Effector CD4-positive, alpha-beta T cell (primary cell): ENCODE measurements at places on chromosomes 4 and X.

- no peak for DNase-seq
Observed at GRCh38 chr4:5043579-5043978, 7.7 kb upstream of the STK32B start.

DNA sequence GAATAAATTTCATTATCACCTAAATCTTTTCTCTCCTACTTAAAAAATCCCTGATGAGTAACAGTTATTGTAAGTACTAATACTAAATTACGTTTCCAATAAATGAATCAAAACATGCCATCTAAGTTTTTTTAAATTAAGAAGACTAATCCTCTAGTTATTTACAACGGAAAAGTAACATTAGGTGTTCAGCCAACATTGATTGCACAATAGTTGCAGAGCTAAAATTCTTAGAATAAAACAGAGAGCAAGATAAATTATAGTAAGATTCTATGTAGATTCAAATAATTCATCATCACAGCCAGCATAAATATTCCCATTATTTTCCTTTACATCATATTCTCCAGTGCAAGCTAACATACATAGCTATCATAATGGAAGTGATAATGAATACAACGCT, 139.2 kb downstream of the HDX start:
- DNase-seq: no peak

DNA sequence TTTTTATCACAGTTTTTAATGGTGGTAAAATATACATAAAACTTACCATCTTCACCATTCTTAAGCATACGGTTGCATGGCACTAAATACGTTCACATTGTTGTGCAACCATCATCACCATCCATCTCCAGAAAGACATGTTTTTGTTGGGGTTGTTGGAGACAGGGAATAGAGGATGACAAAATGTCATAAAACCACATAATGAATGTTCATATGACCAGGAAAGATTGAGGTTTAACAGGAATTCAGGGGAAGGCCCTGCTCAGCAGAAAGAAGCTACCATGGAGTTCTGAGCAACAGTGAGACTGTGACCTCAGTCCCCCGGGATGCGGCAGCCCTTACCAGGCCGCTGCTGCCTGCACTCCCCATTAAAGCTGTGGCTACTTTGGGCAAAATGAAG, 63.9 kb upstream of the TRIM2 start:
- no peak for DNase-seq

GRCh38 chr4:1871471-1872021, 353 bp downstream of the NSD2 start:
- DNase-seq: no peak

DNA sequence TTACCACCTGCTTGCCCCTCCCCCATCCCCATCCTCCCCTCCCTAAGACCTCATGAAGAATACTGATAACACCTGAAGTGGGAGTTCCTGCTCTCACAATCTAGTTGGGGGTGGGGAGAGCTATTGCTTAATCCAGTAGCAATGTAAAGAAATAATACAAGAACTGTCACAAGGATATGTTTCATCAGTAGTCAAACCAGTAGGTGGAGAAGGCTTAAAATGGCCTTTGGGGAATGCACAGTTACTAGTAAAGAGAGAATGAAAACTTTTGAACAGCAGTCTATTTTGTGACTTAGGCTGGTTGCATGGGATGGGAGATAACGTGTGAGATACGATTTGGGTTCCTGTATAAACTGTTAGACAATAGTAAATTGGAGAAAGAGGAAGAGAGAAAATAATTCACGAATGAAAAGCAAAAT, 6.0 kb downstream of the GALNT7 start:
- no peak for DNase-seq

DNA sequence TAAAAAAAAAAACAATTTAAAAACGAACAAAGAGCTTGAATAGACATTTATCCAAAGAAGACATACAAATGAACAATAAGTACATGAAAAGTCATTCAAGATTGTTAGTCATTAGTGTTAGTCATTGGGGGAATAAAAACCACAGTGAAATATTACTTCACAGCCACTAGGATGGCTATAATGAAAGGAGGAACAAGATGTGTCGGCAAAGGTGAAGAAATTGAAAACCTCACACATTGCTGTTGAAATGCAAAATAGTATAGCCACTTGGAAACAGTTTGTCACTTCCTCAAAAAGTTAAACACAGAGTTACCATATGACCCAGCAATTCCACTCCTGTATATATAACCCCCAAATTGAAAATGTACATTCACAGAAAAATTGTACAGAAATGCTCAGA, 45.2 kb upstream of the SLC39A8 start:
- no peak for DNase-seq

GRCh38 chr4:156195914-156196313, 242.2 kb upstream of the CTSO start:
- no peak for DNase-seq

DNA sequence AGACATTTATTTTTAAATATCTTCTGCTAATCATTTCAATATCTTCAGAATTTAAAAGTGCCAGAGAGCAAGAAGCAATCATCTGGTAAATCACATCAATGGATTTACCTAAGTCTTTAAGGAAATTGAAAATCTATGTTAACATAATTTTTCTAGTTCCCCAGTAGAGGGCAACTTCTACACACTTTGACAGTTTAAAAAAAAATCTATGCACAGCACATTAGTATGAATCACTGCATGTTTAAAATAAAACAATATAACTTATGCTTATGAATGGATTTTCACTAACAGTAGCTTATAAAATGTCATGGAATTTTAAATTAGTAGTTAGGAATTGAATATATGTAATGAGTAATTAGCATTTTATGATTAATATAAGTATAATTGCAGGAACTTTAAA, 126.5 kb downstream of the REELD1 start:
- no peak for DNase-seq

DNA sequence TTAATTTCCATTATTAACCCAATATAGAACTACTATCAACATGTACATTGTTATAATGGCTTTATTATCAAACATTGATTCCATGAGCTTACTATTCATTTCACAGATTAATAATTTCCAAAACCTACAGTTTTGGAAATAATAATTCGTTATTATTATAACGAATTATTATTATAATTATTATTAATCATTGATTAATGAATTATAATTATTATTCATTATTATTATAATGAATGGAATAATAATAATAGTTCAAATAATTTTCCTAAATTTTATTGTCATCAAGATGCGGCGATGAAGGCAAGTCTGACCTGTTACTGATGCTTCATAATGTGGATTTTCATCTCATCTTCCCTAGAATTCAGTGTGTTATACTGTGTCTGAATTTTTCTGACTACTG, 22.0 kb downstream of the CTSO start:
- no peak for DNase-seq

DNA sequence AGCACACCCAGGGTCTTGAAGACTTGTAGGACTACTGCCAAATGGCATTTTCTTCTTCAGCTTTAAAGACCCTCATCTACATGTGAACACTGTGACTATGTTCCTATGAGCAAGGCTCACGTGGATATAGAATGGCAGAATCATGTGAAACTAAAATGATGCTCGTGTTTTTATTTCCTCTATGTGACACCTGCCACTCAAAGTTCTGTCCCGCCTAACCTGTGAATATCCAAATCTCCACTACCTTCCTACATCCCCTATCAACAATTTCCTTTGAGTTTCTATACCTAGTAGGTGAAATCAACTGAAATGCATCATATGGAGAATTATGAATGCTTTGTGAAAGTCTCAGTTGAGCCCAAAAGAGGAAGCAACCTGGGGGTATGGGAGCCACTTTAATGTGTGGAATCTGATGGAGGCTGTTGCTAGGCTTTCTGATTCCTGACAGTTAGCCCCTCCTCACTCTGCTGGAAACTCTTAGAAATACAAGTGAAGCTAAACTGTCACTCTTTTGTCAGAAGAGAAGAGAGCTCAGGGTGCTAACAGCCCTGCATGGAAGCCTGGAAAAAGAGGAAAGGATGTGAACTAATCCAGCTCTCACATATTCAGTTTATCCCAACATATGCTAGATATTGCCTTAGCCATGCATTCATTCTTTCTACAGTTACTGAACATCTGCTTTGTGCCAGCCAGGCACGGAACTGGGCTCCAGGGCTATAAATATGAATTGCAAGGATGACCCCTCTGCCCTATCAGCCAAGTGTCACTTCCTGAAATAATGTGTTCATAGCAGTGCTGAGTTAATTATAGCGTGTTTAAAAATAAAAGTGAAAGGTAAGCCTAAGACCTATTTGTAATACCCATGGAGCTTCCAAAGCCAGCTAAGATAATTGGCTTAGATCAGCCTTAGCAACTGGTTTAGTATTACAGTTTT, 11.0 kb downstream of the LHFPL1 start:
- DNase-seq: no peak

DNA sequence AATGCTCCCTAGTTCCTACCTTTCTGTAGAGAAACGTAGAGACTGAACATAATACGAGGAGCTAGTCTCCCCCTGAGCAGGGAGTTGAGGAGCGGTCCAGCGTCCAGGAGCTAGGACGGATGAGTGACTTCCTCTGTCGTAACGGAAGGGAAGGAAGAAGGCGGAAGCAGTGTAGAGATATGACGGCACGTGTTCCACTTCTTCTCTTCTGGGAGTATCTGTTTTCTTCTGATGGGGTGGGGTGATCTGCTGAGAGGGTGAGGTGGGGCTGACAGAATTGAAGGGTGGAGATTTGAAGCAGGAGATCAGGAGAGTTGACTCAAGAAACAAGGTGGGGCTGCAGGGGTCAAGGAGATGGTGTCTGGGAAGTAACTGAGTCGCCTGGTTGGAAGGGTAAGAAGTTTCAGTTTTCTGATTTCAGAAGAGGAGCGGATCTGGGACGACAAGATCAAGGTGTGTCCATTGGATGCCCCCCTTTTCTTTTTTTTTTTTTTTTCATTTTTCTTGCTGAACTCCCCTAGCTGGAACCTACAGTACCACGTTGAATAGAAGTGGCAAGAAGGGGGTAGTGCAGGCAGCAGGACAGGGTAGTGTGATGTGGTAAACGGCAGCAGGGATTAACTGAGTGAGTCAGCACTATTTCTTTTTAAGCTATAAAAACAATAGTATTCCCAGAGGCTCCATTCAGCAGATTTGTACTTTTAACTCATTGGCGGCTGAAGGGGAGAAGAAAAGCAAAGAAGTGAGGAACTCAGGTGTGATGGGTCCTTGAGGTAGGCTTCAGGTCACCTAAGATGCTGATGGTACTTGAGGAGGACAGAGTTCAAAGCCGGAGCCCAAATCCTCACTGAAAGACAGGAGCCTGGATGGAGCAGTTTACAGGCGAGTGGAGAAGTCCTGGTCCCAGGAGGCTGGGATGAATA, 50.8 kb upstream of the SETD7 start:
- DNase-seq: no peak

- DNase-seq: no peak
Observed at GRCh38 chrX:44735498-44735897, 108.3 kb upstream of the DUSP21 start.

DNA sequence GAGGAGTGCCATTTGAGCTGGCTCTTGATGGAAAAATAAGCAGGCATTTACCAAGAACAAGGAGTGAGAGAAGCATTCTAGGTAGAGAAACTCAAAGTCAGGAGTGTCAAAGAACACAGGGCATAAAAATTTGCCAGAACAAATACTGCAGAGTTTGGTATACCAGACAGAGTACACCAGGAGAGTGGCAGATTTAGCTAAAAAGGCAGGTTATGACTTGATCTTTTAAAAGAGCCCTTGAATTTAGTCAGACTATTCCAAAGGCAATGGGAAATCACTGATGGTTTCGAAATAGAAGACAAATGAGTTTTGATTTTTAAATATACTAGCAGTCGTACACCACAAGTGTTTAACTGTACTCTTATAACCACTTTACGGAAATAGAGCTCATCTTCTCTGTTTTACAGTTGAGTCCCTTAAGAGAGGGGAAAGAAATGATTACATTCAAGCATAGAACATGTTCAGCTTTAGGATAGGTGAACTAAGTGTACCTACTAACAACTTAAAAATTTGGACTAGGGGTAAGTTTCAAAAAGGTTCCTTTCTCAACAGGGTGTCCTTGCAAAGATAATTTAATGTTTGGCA, 10.2 kb downstream of the UBE2D3 start:
- no peak for DNase-seq

GRCh38 chr4:73750730-73751129, 10.4 kb downstream of the CXCL8 start:
- DNase-seq: no peak

DNA sequence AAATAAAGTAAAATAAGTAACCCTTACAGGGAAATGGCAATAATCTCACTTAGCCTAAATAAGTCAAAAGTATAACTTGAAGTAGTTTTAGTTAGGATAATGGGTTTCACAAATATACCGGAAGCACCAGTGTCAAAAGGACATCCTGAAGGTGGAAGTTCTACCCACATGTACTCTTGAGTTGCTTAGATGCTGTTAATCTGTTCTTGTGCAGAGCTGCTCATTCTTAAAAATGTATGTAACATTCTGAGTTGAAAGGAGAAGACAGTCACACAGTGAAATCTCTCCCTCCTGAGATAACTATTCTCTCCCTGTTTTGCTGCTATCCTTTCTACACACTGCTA, 11.2 kb upstream of the CCNG2 start:
- no peak for DNase-seq

GRCh38 chr4:124943938-124944337, 231.4 kb upstream of the ANKRD50 start:
- DNase-seq: no peak

GRCh38 chr4:41282366-41282765, 25.6 kb downstream of the UCHL1 start:
- no peak for DNase-seq

- DNase-seq: no peak
Observed at GRCh38 chrX:115940348-115940747, 230.2 kb upstream of the AGTR2 start.

GRCh38 chrX:2628751-2629315, 62.3 kb upstream of the CD99 start:
- DNase-seq: no peak

DNA sequence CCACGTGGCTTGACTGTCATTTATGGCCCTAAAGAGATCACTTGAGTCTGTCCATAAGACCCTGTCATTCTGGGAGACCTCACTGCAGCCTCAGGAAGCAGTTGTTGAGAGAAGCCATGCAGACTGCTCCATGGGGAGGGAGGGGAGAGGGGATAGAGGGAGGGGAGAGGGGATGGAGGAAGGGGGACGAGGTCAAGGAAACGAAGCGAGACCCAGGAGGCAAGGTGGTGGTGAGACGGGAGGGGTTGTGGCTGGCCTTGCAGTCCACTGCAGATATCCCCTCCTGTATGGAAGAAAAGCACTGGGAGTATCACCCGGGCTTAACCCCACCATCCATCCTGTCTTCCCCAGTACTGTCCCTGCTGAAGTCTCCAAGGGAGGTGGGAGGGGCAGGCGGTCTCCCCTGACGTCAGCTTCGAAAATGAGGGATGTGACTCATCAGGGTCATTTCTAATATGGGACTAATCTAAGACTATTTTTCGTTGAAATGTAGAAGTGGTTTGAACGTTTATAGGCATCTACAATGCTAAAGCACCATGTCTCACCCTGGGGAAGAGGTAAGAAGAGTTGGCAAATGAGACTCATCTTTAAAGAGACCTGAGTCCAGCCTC, 5.6 kb downstream of the TMEM255A start:
- no peak for DNase-seq

DNA sequence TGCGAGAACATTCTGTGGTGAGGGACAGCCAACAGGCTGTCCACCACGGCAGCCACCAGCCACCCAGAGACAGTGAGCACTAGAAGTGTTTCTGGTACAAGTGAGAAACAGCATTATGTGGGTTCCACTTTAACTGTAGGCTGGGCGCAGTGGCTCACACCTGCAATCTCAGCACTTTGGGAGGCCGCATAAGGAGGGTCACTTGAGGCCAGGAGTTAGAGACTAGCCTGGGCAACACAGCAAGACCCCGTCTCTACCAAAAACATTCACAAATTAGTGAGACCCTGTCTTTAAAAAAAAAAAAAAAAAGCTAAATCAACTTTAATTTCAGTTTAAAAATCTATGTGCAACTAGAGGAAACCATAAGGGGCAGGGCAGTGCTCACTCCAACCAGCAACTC, 20.6 kb downstream of the FAM53A start:
- DNase-seq: no peak

GRCh38 chr4:174926958-174927357, 8.8 kb downstream of the ADAM29 start:
- no peak for DNase-seq
